ENCODE measurements at places on chromosomes 7 and 10. TPM values are rescaled to one million over a fixed set of nuclear protein-coding genes. Genes with fewer than 3 reads are reported as not detected.

The STAG3 gene
- 0.22 TPM for total RNA-seq

DNA sequence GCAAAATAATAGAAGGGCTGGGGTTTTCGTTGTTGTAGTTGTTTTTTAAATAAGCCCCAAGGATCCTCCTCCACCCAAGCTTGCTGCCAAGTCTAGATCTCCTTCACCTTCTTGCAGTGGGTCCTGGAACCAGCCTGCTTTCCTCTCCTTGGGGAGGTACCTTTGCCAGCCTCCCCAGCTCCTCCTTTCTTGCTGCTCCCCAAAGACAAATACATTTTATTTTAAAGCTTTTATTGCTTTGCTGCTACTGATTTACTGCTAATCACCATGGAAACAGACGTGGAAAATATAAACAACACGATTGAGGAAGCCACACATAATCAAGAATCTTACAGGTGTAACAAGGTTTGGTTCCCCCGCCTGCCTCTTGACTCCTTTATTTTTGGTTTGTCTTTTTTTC lies 17.4 kb upstream of the SLF2 start:
- H3K4me3 ChIP-seq = no peak overlapping the region
- DNase-seq = no peak
- peaks cover 46% of the 10 kb centered on the region for H3K4me1 ChIP-seq

The INSYN2A gene
- not detected for total RNA-seq

The TNKS2 gene
- total RNA-seq = 15.2 TPM

The CFAP69 gene
- 2.7 TPM for total RNA-seq

- no peak overlapping the region for H3K4me3 ChIP-seq
- H3K27me3 ChIP-seq = peaks cover 5% of the 10 kb centered on the region
- H3K36me3 ChIP-seq = no peaks in the 10 kb centered on the region
- H3K27ac ChIP-seq = no peak overlapping the region
- 0 out of 2 replicates have a peak, but pooled peaks cover 4% of the 10 kb centered on the region for H3K4me1 ChIP-seq
Measured at GRCh38 chr7:36071605-36072004, 81.4 kb upstream of the EEPD1 start.

DNA sequence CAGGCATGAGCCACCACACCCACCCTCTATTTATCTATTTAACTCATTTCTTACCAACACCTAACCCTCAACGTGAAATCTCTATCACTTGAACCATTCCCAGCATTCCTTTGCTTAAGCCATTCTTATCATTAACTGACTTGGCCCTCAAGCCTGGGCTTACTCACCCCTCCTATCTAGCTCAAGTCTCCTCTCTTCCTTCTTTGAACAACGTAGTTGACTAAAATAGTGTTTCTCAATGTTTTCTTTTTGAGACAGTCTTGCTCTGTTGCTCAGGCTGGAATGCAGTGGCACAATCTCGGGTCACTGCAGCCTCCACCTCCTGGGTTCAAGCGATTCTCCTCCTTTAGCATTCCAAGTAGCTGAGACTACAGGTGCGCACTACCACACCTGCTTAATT lies 7.0 kb downstream of the ANXA7 start:
- H3K27me3 ChIP-seq = no peaks in the 10 kb centered on the region
- H3K4me1 ChIP-seq = peaks cover 27% of the 10 kb centered on the region
- no peak for DNase-seq
- no peak overlapping the region for H3K27ac ChIP-seq
- H3K36me3 ChIP-seq = peaks cover 6% of the 10 kb centered on the region

The GIMAP2 gene
- 1.4 TPM for total RNA-seq

DNA sequence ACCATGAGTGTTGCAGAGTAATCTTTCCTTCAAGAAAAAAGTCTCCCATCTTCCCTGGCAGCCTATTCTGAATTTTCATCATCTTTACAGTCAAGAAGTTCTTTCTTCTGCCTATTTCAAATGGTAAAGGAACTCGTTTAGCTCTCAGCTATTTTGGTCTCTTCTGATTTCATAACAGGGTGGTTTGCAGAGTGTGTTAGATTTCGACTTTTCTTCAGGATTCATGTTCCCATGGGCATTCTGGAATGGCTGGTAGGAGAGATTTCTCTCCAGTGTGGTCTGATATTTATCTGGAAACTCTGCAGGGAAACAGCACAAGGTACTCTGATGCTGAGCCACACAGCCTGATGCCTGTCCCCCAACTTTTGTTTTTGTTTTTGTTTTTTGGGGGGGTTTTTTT lies 111.1 kb upstream of the FAM171A1 start:
- no peaks in the 10 kb centered on the region for H3K27me3 ChIP-seq
- no peaks in the 10 kb centered on the region for H3K4me1 ChIP-seq
- no peak overlapping the region for H3K27ac ChIP-seq
- no peak overlapping the region for H3K4me3 ChIP-seq
- DNase-seq = no peak
